ENCODE measurements at places on chromosomes 6 and 20. TPM values are rescaled to one million over a fixed set of nuclear protein-coding genes. Genes with fewer than 3 reads are reported as not detected.

RBM24 gene
- total RNA-seq, result not detected

MCM8 gene
- total RNA-seq, result 1.2 TPM

RXRB gene
- 19.2 TPM for total RNA-seq

OLIG3 gene
- total RNA-seq, result not detected

MROH8 gene
- total RNA-seq, result 1.3 TPM

SMIM8 gene
- 7.3 TPM for total RNA-seq

C4B gene
- 46.6 TPM for total RNA-seq

SULF2 gene
- total RNA-seq, result 30.5 TPM
